ENCODE measurements at places on chromosomes 1 and 21. TPM values are rescaled to one million over a fixed set of nuclear protein-coding genes. Genes with fewer than 3 reads are reported as not detected.

The ZNF648 gene
- 0.57 TPM for total RNA-seq

DNA sequence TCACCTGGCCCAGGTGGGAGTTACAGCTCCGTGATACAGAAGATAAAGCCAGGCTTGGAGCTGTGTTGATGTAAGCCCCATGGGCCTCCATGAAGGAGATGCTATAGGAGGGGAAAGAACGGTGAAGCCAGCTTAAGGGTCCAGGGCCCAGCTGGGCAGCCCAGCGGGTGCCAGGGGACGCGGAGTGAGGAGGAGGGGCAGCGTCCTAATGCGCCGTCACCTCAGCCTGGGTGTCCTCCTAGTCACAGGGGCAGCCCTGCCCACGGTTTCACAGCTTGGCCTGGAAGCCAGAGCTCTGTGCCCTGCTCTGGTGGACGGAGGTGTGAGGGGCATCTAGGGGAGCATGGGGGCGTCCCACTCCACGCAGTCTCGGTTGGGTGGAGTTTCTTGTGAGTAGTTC, 52.7 kb upstream of the TTC34 start:
- DNase-seq, result no peak

GRCh38 chr1:165853528-165854075, 26.2 kb downstream of the UCK2 start:
- no peak for DNase-seq

The CFAP107 gene
- not detected for total RNA-seq

GRCh38 chr1:7550261-7550865, 220.7 kb upstream of the VAMP3 start:
- no peak for DNase-seq

The SMCP gene
- not detected for total RNA-seq

The SPSB1 gene
- 34.4 TPM for total RNA-seq

- no peak for DNase-seq
Observed at GRCh38 chr1:172537366-172537765, 4.4 kb downstream of the SUCO start.

The S100A8 gene
- total RNA-seq, result 11.8 TPM

DNA sequence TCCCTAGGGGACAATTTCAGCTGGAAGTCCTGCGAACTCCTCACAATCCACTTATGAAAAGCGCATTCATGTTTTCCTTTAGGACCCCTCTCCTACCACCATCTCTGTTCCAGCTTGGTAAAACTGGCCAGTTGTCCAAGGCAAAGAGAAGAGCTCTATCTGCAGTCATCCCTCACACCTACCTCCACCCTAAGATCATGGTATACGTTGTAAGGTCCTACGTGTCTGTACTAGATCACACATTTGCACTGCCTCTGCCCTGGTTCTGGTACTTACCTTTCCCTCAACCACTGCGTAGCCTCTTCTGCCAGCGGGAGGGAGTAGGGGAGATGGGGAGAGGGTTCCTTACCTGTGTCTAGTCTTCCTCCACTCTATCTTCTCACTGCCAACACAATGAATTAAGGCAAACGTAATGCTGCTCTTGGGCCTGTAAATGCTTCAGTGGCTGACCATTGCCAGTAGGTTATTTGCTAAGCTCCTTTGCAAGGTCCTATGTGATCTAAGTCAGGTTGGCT, 739 bp upstream of the NUP133 start:
- DNase-seq, result no peak
